Stromal cell of bone marrow (primary cell): ENCODE measurements at places on chromosomes 12 and 14.

DNA sequence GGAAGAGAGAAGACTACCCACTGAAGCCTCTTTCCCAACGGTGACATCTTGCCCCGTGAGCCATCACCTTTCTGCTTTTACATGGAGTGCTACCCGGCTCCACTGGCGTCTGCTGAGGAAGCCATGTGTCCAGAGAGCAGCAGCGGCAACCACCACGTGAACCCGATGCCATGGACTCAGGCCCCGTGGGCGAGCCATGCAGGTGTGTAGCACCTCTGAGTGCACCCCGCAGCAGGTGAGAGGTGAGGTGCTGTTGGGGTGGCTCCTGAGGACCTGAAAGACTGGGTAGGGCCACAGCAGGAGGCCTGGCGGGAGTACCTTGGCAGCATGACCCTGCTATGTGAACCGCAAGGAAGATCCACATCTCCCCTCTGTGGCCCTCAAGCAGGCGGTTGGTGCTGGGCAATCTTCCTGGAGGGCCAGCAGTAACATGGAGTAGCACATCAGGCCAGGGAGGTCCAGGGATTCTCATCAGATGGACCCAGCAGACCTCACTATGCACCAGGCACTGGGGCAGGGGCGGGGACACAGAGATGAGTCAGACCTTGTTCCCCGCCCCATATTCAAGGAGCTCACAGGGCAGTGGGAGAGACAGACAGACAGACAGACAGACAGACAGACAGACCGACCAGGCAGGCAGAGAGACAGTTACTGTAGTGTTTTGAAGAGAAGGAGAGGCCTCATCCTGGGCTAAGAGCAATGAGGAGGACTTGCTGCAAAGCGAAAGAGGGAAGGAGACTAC, 129.6 kb downstream of the PAPOLA start:
- no peak for DNase-seq

DNA sequence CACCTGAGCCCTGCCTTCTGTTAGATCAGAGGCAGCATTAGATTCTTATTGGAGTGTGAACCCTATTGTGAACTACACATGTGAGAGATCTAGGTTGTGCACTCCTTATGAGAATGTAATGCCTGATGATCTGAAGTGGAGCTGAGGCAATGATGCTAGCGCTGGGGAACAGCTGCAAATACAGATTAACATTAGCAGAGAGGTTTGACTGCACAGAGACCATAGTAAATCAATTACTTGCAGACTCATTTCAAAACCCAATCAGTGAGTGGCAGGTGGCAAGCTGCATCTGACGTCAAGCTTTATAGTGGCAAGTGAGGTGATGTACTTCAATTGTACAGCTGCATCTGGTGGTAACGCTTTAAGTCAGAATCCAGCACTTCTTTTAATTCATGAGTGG, 141.6 kb downstream of the GPHN start:
- no peak for DNase-seq

DNA sequence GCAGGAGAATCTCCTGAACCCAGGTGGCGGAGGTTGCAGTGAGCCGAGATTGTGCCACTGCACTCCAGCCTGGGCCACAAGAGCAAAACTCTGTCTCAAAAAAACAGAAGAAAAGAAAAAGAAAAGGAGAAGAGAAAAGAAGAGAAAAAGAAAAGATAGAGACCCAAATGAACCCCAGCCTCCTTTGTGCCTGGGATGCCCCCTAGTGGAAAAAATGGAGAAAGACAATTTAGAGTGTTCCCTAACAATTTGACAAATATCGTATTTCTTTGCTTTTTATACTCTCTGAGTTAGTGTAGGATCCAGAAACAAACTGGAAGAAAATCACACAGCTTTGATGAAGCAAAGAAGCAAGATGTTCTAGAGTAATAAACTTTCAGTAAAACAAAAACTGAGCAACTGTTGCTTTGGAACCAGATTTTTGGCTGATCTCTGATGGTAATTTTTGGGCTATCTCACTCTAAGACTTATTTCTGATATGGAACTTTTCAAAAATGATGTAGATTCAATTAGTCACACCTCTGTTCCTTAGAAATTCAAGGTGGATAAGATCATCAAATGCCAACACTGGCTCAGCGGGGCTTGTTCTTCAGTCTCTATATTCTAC, 18.6 kb upstream of the PRKAB1 start:
- DNase-seq = no peak

DNA sequence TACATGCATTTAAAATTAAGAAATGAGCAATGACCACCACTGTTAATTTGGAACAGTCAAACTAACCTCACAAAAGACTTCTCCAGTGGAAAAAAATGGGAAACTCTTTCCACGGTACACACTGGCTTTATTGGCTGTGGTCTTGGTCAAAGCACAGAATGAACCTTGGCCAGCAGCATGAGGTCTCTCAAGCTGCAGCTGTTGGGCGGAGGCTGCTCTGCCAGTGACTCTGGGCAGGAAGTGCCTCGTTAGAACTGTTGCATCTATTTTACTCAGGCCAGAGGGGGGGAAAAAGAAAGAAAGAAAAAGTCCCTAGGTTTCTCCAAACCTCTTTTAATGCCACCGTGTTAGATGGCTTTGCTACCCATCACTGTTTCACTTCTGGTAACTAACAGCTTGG, 279.8 kb upstream of the DIO2 start:
- DNase-seq = peak; percentile 57

- no peak for DNase-seq
These were observed 70.5 kb downstream of the FGD6 start for GRCh38 chr12:95146769-95147168.

DNA sequence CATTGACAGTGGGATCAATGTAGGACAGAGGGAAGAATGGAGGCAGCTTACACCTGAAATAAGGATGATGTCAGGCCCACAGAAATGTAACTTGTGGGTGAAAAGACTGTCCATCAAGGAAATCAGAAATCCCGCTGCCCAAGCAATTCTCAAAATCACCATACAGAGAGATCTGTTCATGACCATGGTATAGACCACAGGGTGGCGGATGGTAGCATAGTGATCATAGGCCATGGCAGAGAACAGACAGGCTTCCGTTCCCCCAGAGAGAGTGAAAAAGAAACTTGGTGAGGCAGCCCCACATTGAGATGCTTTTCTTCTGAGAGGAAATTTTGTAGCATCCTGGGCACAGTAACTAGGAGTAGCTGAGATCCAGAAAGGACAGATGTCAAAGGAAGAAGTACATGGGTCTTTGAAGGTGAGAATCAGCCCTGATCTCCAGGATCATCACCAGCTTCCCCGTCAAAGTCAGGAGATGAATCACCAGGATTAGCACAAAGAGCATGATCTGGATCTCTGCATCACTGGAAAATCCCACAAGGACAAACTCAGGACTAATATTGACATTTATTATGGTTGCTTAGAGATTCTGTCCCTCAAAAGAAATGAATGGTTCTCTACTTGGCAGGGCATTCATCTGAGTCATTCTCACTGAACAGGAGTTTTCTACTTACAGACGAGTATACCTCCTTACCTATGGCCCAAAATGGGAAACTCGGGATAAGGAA, 5.5 kb upstream of the ZNF641 start:
- no peak for DNase-seq

DNA sequence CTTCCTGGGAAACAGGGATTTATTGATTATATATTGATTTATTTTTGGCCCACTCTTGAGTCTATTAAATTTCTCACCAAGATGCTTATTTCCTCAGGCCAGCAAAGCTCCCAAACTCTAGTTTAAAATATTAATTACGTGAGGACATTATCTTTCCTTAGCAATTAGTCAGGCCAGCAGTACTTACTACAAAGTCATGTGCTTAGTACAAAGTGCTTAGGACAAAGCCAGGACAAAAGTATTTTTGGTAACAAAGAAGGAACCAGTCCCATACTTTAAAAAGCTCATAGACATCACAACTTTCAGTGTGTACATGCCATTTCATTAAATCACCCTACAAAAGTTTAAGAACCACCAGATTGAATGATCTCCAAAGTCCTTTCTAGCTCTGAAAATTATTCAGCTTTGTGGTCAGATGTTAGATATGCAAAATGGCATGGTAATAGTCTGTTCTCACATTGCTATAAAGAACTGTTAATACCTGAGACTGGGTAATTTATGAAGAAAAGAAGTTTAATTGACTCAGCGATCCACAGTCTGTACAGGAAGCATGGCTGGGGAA, 94.7 kb upstream of the PWP1 start:
- no peak for DNase-seq

DNA sequence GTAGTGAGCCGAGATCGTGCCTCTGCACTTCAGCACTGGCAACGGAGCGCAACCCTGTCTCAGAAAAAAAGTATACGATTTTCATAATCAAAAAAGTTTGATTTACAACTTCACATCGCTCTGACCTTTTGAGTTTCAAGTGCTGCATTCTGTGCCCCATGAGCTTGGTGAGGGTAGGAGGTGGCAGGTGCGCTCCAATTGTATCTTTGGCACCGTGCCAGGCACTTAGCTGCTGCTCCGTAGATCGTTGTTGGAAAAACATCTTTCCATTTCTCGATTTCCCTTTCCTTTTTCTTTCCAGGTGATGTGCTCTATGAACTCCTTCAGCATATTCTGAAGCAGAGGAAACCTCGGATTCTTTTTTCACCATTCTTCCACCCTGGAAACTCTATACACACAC, 203.7 kb downstream of the ETV6 start:
- no peak for DNase-seq

GRCh38 chr14:99395909-99396530, 84.6 kb downstream of the SETD3 start:
- DNase-seq = no peak

- DNase-seq = no peak
These were observed 475.3 kb downstream of the EGLN3 start for GRCh38 chr14:33475623-33476022.

GRCh38 chr14:94378527-94379290, 9.7 kb downstream of the SERPINA1 start:
- DNase-seq = no peak

DNA sequence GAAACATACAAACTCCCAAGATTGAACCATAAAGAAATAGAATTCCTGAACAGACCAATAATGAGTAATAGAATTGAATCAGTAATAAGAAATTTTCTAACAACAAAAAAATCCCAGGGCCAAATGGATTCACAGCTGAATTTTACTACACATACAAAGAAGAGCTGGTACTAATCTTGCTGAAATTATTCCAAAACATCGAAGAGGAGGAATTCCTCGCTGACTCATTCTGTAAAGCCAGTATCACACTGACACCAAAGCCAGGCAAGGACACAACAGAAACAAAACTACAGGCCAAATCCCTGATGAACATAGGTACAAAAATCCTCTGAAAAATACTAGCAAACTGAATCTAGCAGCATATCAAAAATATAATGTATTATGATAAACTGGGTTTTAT, 367.8 kb upstream of the CLEC14A start:
- no peak for DNase-seq

- no peak for DNase-seq
These were observed 113.1 kb upstream of the FKBP4 start for GRCh38 chr12:2681450-2682205.

- no peak for DNase-seq
These were observed 32.5 kb upstream of the EMP1 start for GRCh38 chr12:13163868-13164635.

- no peak for DNase-seq
These were observed 312.9 kb downstream of the MED13L start for GRCh38 chr12:115964626-115965025.

DNA sequence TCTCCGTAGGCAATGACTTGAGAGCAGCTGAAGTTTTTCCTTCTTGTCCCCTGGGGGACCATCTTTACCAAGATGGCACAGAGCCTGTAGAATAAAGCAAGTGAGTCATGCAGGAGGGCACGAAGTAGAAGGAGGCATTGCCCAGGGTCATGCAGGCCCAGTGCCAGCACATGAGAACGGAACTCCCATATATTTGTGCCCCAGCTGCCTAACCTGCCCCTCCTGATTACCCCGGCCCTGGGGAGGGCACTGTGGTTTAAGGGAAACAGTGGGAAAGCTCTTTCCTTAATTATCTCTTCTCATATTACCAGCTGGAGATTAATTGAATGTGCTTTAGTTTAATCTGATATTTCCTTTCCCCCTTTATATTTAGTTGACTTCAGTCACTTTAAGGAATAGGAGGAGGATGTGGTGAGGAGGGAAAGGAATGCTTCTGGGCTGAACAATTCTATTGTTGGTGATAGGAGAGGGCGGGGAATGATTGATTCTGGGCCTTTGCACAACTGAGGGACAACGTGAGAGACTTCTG, 51.9 kb downstream of the RASSF8 start:
- no peak for DNase-seq

GRCh38 chr12:123905319-123905925, 67.2 kb downstream of the CCDC92 start:
- peak; percentile 69 for DNase-seq

GRCh38 chr14:105528586-105529318, 2.4 kb downstream of the TMEM121 start:
- no peak for DNase-seq

GRCh38 chr14:59214702-59215302, 26.3 kb downstream of the DAAM1 start:
- no peak for DNase-seq

DNA sequence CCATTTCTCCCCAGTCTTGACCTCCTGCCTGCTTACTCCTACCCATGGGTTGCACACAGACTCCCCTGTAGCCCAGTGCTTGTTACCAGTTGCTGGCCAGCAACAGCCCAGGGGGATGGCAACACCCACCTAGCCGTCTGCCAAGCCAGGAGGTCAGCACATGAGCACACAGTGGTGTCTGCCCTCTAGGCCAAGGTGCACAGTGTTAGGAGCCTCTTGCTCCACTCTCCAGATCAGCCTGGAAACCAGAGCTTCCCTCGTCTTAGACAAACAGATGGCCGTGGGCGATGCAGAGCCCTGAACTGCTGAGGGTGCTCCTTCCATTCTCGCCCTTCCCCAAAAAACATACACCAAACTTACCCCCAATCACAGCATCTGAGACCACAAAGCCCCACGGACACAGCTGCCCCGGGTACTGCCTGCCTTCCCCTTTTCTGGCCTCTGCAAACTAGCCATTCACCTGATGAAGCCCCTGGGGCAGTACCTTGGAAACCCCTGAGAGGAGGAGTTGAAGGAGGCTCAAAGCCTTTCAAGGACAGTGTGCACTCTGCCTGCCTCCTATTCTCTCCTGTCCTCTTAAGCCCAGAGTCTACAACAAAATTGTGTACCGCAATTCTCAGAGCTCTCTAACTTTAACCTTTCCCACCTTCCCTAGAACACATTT, 1.0 kb upstream of the GPD1 start:
- DNase-seq = no peak
